Progenitor cell of endocrine pancreas (in vitro differentiated cells): ENCODE measurements at places on chromosomes 2 and 18.

GRCh38 chr2:110863726-110864125 lies 131.4 kb downstream of the ACOXL start:
- no peak for DNase-seq

- no peak for DNase-seq
These were observed 32.4 kb upstream of the CCDC150 start for GRCh38 chr2:196607073-196607472.

GRCh38 chr2:207135340-207135739 lies 30.4 kb downstream of the KLF7 start:
- DNase-seq = no peak

GRCh38 chr2:29606104-29607037 lies 315.0 kb downstream of the ALK start:
- no peak for DNase-seq

- DNase-seq = no peak
These were observed 385.4 kb upstream of the CDH7 start for GRCh38 chr18:65365245-65365980.

GRCh38 chr2:106184394-106184793 lies 9.7 kb downstream of the UXS1 start:
- no peak for DNase-seq

GRCh38 chr18:76497021-76497420 lies 2.0 kb upstream of the ZNF516 start:
- DNase-seq = no peak

DNA sequence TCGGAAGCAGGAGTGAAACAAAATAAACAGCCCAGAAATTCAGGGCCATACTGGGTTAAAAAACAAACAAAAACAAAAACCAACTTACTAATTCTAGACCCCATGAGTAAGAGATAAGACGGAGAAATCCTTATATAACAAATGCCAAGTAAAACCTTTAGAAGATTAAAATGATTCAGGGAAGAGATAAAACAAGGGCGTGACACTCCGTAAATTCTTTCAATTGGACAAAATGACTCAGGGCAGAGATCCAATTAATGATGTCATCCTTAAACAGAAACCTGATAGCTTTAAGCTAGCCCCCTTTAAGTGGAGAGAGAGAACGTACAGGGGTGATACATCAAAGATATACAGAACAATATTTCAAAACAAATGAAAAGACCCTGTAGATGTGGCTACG lies 317.4 kb downstream of the NBAS start:
- no peak for DNase-seq

- DNase-seq = no peak
These were observed 48.4 kb upstream of the YPEL5 start for GRCh38 chr2:30098266-30099005.

GRCh38 chr2:33238111-33238510 lies 238.3 kb upstream of the RASGRP3 start:
- no peak for DNase-seq

- no peak for DNase-seq
These were observed 36.2 kb upstream of the HS6ST1 start for GRCh38 chr2:128354726-128355470.

DNA sequence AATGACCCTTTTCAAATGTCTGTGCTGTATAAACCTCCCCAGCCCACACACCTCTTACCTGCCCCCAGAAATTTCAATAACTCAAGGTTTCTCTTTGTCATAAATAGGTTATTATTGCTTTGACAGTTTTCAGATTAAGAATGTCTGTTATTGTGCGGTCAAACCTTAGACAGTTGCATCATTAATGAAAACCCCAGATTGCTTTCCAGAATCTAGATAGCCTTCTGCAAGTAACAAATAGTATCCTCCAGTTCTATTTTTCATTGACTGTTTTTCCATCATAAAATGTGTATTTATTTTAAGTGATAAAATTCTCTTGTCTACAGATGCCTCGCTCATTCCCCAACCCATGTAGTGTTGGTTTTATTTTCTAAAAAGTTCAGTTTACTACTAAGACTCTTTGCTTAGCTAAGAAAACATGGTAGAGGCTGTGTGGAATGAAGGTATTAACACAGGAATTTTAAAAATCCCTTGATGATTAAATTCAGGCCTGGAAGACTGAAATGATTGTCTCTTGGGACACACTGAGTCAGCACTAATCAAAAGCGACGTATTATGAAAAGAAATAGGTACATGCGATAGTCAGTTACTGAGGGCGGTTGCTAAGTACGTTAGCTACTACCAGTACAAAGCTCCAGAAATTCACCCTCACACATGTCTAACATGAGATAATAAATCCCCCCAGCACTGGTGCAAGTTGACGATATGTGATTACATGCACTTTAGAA lies 38.4 kb upstream of the ITGAV start:
- no peak for DNase-seq

- no peak for DNase-seq
These were observed 62.0 kb upstream of the DSG1 start for GRCh38 chr18:31255953-31256352.

- no peak for DNase-seq
These were observed 585.2 kb upstream of the LINC00305 start for GRCh38 chr18:64734063-64734462.

DNA sequence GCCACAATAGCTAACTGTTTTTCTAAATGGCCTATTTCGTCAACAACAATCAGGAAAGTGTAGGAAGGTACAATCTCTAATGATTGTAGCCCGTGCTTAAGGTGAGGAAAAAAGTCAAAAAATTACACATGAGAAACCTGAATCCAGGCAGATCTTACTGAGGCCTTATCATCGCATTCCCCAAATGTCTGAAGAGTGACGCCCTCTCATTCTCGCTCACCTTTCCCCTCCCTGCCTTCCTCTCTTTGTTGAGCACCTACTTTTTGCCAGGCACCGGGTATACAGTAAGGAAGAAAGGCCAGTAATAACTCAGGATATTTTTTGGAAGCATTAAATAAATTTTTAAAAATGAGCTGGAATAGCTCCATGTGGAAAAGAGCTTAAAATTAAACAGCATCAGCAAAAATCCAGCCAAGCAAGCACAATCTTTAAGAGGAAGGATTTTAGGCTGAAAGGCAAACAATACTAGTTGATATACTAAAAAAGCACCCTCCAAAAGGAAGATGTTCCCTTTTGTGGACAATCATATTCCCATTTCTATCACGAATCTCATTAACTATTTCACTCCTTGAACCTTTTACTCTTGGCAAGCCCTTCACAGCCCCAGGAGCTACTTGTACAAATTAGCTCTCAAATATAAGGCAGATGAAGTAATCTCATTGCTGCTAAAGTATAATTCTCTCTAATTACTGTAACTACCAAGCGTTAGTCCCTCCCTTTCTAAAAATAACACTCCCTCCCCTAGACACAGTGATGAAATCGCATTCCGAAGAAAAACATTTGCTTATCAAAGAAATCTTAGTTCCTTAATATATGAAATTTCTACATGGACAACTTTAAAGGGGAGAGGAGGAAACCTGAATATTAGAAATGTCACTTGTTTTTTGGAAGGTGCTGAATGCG lies 40.0 kb downstream of the STAT1 start:
- DNase-seq = no peak

GRCh38 chr18:5488844-5489243 lies 55.0 kb downstream of the EPB41L3 start:
- no peak for DNase-seq

- no peak for DNase-seq
These were observed 31.8 kb downstream of the ARHGAP25 start for GRCh38 chr2:68766376-68766845.

DNA sequence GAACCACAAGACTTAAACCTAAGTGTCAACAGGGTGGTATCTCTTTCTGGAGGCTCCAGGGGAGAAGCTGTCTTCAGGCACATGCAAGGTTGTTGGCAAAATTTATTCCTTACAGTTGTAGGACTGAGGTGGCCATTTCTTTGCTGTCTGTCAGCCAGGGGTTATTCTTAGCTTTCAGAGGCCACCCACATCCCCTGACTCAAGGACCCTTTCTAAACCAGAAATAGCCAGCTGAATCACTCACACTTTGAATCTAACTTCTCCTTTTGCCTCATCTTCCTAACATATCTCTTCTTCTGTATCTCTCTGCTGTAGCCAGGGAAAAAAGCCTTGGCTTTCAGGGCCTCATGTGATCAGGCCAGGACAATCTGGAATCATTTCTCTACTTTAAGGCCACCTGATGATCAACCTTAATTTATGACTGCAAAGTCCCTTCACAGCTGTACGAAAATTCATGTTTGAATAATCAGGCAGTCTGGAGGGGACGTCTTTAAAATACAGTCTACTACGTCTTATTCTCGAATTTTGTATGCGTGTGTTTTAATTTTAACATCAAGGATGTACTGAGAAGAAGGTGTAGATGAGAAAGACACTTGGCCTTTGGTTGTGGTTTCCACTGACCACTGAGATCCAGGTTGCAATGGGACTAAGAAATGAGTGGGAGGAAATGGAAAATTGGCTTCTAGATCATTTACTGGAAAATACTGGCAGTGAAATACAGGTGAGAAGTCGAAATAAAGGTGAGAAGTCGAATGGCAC lies 90.4 kb downstream of the DOCK10 start:
- no peak for DNase-seq

GRCh38 chr2:144412709-144413108 lies 107.2 kb downstream of the ZEB2 start:
- no peak for DNase-seq

DNA sequence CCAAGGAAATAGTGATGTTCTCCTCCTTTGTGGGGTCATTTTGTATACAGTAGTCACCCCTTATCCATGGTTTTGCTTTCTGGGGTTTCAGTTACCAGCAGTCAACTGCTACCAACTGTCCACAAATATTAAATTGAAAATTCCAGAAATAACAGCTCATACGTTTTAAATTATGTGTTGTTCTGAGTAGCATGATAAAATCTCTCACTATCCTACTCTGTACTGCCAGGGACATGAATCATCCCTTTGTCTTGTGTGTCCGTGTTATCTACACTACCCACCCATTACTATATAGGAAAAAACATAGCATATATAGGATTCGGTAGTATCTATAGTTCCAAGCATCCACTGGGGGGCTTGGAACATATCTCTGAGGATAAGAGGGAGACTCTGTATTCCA lies 120.9 kb upstream of the DCC start:
- DNase-seq = no peak

GRCh38 chr2:7905756-7906155 lies 776.1 kb upstream of the ID2 start:
- no peak for DNase-seq

- no peak for DNase-seq
These were observed 182.0 kb upstream of the TRIB2 start for GRCh38 chr2:12534646-12535263.

DNA sequence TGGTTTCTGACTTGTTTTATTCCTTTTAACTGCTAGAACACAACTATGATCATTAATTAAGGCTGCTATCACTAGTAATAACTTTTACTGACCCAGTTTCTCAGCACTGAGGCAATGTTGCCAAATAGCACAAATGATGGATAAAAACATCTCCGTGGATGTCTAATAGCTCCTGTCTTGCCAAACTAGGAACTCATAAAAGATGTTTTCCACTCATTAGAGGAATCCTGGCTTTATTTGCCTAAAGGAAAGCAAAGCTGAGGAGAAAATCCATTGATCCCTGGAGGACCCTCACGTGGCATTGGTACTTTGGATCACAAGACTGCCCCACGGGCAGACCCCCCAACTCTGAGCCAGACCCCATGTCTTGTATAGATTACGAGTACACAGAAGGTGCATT lies 96.1 kb upstream of the ZNF397 start:
- DNase-seq = no peak

DNA sequence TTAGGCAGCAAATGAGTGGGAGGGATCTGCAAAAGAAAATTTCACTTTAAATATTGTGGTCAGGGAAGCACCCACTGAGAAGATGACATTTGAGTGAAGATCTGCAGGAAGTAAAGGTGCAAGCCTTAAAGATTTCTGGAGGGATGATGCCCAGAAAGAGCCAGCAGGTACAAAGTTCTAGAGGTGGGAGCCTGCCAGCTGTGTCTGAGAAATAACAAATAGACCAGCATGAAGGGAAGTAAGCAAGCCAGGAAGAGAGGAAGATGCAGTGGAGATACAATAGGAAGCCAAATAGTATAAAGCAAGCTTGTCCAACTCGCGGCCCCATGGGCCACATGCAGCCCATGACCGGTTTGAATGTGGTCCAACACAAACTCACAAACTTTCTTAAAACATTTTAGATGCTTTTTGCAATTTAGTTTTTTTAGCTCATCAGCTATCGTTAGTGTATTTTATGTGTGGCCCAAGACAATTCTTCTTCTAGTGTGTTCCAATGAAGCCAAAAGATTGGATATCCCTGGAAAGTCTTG lies 489.9 kb downstream of the DCC start:
- DNase-seq = no peak

- DNase-seq = no peak
These were observed 48.5 kb upstream of the PROKR1 start for GRCh38 chr2:68594674-68595492.

GRCh38 chr2:44778221-44778654 lies 163.3 kb upstream of the SIX3 start:
- DNase-seq = no peak

GRCh38 chr2:64792995-64793639 lies 139.4 kb upstream of the SERTAD2 start:
- DNase-seq = no peak

DNA sequence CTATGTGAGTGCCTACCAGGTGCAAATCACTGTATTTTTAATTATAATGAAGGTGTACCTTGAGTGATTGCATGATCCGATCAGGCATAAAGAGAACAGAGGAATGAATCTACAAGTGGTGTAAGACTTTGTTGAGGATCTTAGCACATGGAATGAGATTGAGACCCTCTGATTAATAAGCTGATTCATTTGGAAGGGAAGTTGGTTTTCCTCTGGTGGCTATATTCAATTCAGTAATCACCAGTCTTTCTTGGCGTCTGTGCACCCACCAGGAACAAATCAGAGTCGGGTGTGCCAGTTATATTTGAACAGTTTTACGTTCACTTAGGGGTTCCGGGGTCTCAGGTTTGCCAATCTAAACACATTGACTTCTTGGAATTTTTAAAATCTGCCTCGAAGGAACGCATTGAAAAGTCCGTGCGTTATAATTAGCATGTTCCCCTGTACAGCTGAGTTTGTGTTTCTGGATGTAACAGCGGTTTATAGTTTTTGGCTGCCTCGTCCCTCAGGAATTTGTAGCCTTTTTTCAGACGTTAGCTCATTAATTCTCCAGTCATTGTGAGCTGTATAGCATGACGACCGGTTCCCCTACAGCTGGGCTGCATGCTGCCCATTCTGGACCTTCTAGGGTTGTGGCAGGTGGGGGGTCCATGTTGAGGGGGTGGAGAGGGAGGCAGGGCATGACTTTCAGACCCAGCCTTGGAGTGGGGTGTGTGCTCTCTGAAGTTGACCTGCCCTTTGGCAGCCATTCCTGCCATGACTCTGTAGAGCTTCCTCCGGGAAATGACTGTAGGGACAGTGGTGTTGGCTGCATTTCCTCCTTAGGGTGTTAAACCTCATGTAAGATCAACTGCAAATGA lies 20.3 kb downstream of the MYO1B start:
- no peak for DNase-seq

DNA sequence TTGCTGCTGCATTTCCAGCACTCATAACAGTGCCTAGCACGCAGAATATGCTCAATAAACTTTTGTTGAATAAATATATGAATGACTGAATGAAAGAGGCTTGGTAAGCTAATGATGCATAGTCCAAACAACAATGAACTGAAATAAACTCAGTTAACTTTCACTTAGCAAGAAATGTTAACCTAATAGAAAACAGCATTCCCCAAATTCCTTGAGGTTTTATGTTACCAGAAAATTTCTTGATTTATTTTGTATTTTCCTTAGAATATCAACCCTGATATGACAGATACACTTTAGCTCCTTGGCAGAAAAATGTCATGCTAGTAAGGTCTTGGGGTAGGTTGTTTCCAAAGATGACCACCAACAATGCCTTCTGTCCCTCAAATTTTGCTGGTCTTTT lies 217.4 kb downstream of the KCNE4 start:
- no peak for DNase-seq

- no peak for DNase-seq
These were observed 236.4 kb downstream of the PIEZO2 start for GRCh38 chr18:10912790-10913545.
